ENCODE measurements at places on chromosomes 2 and 18.

GRCh38 chr2:176507786-176508185, 238.5 kb downstream of the MTX2 start:
- DNase-seq, result no peak

DNA sequence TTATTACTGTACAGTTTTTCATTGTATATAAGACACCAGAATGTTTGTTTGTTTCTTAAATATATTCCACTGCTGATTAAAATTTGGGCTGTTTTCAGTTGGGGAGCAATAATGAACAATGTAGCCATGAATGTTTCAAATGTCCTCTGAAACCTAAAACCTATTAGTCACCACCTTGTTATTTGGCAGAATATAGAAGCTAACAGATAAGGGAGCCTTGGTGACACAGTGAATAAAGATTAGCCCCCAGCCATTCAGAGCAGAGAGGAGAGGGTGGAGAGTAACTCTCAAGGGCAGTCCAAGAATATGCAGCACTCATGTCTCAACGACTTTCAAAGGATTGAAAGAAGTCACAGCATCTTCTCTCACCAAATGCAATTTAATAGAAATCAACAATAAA, 43.1 kb upstream of the ATP8B1 start:
- DNase-seq, result peak; percentile 18

DNA sequence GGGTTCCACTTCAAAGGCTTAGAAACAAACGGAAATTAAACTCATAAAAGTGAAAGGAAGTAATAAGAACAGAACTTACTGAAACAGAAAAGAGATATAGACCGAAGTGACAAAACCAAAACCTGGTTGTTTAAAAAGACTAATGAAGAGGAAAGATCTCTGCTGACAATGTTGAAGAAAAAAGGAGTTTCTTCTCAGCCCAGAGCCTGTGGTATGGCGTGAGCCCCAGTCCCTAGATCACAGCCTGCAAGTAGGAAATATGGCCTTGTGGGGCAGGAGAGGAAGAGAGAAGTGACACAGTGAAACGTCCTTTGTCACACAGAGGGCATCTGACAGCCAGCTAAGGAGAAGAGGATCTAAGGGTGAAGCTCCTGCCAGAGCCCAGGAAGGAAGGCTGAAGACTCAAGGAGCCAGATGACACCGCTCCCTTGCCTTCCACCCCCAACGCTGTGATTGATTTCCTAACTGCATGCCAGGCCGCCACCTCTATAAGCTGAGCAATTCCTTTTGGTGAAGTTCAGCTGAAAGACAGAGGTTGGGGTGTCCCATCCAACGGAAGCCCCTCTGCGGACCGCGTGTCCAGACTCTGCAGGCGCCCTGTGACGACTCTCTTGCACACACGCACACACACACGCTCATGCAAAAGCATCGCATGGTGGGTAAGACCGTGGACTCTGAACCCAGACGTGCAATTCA, 141.1 kb downstream of the HDAC4 start:
- DNase-seq, result no peak

DNA sequence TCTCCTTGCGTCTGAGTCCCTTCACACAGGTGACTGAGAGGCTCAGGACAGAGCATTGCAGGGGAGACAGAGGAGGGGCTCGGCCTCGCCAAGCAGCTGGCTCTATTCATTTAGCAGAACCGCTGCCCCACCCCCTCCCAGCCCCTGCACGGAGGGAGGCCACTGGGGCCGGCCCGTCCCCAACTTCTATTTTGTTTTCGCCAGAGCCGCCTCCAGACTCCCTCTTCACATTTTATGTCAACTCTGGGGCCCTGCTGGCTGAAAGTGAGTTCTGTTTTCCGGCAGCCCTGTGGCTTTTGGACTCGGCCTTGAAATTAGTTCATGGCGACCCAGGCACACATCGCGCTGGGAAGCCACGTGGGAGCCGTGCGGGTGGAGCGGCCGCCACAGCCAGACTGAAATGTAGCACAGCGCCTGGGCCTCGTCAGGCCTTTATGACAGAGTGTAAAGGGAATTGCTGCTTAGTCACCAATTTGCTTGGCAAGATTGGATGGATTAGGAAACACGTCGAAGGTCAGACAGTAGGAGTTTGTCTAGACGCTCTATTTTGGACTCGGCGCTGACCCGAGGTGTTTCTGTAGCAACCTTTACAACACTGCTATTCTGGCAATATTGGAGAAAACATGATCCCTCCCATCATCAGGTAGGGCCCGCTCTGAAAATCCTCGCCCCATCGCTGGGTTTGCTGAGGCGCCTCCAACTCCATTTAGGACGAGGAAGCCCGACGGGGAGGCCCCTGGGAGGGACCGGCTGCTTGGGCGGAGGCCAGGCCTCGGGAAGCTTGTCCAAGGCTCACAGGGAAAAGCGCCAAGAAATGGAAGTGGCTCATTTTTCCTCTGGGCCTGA, 90.7 kb upstream of the CTDP1 start:
- no peak for DNase-seq

- no peak for DNase-seq
Observed at GRCh38 chr18:25725501-25725900, 364.9 kb downstream of the SS18 start.

DNA sequence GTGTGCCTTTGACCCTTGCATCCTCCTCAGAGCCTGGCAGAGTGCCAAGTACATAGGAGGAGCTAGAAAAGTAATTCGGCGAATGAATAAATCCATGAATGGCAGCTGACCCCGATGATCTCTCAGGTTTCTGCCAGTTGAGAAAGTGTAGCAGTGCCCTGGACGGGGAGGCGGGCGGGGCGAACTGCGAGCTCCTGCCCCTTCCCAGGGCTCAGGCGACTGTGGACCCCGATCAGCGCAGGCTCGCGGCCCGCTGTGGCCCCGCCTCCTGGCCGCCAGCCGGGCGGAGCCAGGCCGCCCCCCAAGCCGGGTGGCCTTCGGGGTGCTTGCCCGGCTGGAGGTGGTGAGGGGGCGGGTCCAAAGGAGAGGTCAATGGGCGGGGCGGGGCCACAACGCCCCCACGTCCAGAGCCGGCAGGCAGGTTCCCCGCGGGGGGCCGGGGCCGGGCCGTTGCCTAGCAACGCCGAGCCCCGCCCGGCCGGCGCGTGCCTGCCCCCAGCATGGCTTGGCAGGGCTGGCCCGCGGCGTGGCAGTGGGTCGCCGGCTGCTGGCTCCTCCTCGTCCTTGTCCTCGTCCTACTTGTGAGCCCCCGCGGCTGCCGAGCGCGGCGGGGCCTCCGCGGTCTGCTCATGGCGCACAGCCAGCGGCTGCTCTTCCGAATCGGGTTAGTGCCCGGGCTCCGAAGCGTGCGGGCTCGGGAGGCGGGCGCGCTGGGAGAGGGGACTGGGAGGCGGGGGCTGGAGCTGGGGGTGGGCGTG, 30.6 kb upstream of the TMBIM1 start:
- DNase-seq, result peak; percentile 68

GRCh38 chr2:42288811-42289210, 72.2 kb downstream of the COX7A2L start:
- no peak for DNase-seq

GRCh38 chr2:68295516-68295915, 24.2 kb downstream of the CNRIP1 start:
- DNase-seq, result no peak

DNA sequence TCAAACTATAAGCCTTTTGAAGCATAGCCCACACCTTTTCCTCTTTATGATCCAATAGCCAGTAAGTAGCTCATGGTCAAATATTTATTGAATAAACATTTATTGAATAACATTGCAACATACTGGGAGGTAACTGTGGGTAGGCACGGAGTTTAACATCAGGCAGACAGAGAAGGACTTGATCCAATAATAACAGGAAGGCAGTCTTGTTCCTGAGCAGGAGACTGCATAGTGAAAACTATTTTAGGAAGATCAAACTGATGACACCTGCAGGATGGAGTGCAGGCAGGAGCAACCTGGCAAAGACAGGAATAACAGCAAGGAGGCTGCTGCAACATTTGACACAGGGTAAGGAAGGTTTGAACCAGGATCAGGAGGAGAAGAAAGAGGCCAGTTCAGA, 3.1 kb upstream of the DCTN1 start:
- no peak for DNase-seq

DNA sequence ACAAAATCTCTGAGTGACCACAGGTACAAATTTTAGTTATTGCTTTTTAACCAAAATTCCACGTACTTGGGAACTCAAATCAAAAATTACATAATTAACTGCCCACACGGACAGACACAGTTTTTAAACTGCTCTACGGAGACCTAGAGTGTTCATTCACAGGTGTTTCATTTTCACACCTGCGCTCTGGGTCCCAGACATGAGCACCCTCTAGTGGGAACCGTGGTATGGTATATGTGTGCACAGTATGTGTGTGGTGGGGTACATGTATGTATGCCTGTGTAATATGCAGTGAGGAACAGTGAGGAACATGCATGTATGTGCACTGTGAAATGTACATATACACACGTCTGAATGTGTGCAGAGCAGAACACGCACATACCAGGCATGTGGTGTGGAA, 65.0 kb downstream of the PPP4R1 start:
- no peak for DNase-seq

DNA sequence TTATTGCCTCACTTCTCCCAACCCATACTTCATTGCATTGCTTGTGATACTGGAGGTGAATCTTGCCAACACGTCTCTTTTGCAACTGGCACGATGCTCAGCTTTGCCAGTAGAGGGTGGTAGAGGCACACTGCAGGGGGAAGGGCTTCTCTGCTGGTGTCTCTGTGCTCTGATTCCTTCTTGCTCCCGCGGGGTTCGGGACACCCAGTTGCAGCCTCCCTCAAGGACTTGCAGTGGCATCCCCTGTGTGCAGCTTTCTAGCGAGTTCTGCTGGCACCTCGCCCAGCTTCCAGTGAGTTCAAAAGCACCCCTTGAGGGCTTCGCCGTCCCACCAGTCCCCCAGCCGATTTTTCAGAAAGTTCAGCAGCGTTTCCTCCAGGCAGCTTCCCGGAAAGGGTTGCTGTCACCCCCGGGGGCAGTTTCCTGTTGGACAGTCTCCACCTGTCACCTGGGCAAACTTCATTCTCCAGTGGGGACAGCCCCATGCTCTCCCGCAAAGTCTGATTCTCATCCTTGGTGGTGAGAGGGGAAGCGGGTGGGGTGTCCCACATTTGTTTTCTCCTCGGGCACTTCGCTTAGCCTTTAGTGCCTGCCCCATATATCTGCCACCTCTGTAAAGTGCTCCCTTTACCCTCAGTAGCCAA, 35.4 kb upstream of the EN1 start:
- DNase-seq, result peak; percentile 63

DNA sequence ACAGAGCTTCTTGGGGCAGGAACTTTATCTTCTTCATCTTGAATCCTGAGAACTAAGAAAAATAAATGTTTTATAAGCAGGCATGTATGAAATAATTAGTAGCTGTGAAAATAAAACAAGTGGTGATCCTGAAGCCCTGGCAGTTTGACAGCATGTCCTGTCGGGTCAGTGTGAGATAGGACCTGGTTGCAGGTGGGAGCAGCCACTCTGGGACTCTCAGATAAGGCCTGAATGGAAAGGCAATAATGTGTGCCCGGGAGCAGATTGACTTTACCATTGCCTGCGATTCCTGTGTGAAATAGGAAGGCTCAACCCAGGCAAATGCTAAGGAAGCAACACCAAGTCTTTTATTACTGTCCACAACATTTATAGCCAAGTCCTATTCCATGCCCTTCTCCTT, 132.4 kb downstream of the LYPD6B start:
- no peak for DNase-seq

- DNase-seq, result no peak
Observed at GRCh38 chr2:10425699-10426098, 22.4 kb downstream of the ODC1 start.

DNA sequence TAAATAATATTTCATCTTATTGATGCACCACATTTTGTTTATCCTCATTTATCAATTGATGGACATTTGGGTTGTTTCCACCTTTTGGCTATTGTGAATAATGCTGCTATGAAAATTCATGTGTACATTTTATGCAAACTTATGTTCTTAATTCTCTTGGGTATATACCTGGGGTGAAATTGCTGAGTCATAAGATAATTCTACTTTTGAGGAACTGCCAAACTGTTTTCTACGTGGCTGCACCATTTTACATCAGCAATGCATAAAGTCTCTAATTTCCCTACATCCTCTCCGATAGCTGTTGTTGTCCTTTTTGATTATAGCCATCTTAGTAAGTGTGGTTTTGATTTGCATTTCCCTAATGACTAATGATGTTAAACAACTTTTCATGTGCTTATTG, 116.5 kb upstream of the DLX2 start:
- no peak for DNase-seq

DNA sequence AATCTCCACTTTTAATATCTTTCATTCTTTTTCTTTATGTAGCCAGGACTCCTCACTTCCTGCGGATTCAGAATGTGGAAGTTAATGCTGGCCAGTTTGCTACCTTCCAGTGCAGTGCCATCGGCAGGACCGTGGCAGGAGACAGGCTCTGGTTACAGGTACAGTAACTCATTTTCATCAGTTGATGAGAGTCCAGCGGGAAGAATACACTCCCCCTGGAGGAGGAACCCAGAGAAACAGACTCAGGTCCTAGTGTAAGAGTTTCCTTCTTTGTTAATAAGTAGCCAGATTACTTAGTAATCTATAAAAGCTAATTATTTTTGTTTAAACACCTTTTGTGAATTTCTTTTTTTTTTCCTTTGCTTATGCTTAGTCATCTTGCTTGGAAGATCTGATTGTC, 359.4 kb downstream of the PTPRM start:
- DNase-seq, result no peak

Data from RKO (cell line).